ENCODE measurements at places on chromosomes 12 and 14.

DNA sequence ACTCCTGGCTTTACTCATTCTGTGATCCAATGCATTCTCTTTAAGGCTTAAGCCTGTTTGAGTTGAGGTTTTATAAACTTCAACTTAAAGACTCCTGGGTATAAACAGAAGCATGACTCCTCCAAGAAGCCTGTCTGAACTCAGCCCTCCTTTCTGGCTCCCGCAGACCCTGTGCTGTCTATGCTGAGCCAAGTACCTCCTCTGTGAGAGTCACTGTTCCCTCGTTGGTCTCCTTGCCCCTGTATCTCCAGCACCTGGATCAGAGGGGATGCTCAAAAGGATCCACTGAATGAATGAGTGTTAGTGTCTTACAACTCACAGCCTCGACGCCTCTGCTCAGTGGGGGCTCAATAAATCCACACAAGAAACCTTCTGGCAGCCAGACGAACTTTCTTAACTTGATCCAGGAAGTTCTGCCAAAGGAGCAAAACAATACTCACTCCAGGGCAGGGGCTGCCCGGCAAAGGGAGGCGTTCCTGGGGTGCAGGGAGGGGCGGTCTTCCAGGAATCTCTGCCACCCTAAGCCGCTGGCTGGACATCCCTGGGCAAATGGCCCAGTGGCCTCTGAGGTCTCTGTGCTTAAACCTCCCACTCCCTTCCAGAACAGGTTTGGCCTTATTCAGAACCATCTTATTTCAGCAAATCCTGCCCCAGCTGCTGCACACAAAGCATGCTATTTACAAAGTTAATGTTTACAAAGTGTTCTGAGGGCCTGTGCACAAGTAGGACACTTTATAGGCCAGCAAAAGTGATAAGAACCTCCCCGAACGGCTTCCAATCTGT lies 32.9 kb downstream of the MAP1LC3B2 start:
- DNase-seq, result no peak

DNA sequence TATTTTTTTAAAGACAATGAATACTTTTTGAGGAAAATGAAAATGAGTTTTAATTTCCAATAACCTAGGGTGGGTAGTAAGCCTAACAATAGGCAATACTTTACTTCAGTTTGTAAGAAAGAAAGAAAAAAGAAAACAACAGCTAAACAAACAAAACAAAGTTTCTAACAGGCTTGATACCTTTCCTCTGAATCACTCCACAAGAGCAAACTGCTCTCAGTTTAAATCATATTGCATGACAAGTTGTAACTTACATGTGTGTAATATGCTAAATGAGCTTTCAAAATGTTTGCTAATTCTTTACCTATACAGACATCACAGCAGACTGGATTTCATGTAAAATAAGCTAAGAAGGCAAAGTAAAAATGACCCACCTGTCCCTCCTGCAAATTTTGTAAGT lies 6.7 kb upstream of the LMO3 start:
- no peak for DNase-seq

GRCh38 chr12:45622210-45622937 lies 107.1 kb upstream of the ARID2 start:
- DNase-seq, result no peak

GRCh38 chr12:70403826-70404225 lies 37.7 kb downstream of the KCNMB4 start:
- no peak for DNase-seq

- DNase-seq, result no peak
These were observed 104.2 kb upstream of the AMN1 start for GRCh38 chr12:31832740-31833729.

DNA sequence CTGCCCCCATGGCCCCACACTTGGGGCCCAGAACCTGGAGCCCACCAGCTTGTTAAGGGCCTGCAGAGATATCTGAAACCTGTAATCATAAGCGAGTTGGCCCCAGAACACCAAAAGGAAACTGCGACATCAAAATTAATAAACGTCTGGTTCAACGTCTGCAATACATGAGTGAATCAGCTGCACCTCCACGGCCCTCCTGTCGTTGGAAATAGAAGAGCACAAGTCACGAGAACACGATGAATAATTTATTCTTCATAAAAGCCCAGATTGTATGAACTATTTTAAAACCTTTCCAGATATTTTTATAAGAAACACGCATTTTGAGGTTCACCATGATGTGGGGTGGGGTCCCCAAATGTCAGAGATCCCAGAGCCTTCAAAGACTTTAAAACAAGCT lies 9.7 kb upstream of the CMKLR1 start:
- no peak for DNase-seq

DNA sequence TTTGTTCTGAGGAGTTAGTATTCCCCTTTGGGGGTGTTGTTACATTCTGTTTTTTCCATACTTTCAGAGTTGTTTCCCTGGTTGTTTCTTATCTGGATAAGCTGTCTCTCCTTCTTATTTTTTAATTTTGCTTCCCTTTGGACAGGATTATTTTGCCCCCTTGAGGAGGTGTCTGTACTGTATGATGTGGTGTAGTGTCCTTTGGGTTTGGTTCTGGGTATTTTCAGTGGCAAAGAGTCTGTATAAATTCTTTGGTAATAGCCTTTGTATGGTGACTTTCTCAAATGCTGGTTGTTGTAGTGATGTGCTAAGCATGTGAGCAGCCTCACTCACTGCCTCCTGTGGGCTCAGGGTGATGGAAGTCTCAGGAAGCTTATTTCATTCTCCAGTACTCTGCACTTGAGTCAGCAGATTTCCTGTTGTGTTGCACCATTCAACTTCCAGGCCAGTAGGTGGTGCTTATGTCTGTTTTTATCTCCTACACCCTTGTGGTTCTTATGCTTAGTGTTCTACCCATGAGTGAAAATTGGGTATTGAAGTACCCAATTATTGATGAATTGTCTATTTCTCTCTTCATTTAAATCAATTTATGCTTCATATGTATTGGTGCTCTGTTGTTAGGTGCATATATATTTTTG lies 103.3 kb upstream of the PMCH start:
- DNase-seq, result peak; percentile 1

DNA sequence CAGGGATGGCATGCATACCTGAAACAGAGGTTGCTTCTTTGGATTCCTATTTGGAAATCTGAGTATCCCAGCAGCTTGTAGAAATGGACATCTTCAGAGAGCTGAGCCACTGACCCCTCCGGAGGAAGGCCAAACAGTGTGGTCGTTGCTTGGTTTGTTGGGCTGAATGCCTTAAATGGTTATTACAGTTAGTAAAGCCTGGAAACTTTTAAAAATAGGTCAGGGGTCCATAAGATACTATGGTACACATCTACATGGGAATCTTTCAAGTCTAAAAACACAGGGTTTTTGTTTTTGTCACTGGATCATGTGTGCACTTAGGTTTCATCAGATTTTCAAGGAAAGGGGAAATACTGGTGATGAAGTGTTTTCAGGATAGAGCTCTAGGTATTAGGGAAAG lies 7.7 kb downstream of the DYRK2 start:
- DNase-seq, result no peak

DNA sequence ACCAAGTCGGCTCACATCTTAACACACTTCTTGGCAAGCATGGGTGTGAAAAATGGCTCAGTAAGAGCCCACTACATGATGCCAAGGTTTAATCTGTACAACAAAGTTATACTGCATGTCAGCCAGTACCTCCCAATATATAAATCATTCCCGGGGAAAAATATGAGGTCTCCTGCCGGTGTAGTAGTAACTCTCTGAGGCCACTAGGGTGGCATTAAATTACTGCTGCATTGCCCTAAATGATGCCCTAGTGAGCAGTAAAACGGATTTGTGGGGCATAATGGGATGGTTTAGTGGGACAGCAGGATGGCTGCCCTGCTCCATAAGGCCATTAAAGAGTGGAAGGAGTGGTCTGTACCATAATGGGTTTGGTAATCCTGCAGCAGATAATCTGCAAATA lies 267.7 kb downstream of the MED13L start:
- no peak for DNase-seq

DNA sequence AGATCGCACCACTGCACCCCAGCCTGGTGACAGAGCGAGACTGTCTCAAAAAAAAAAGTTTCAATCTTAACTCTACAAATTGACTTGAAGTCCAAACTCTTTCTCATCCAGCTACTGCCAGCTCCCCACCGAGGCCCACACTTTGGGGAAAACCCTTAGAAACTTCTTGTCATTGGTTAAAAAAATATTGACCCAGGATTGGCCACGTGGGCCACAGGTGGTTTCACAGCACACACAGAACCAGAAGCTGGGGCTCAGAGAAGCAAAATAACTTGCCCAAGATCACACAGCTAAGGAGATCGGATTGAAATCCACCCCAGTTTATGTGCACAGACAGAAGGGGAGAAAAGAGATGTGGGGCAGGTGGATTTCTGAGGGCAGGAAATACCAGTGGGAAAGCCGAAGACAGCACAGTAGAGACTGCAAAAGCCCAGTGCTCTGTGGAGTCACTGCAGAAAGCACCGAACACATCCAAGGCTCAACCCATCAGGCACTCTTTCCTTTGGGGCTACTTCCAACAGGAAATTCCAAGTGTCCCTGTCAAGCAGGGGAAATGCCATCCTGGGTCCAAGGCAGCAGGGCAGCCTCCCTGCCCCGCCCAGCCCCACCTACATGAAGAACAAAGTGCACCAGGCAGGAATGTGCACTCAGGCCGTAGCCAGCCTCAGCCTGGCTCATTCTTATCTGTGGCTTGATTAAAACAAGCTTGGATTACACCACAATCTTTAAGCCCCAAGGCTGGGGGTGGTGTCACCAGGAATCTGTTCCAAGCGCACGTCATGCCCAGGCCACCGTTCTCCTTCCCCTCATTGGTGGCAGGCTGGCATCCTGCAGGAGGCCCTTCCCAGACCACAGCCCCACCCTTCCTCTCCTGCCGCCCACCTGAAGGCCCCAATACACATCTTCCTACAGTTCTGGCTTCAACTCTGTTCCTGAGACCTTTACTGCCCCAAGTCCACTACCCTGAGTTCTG lies 72.5 kb downstream of the ITPK1 start:
- DNase-seq, result peak; percentile 80

DNA sequence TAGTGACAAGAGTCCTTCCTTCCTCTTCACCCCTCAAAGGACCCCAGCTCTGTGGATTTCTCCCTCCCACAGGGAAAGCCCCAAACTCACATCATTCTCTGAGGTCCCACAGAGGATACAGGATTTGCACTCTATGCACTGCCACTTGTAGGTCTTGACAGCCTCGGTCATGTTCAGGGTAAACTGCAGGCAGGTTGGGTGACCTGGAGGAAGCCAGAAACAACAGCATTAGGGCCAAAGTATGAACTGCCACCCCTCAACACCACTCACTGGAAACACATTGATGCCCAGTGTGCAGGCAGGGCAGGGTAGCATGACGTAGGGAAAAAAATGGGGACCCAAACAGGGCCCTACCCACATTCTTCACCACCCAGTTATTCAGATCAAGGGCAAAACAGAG lies 264.4 kb downstream of the DPF3 start:
- no peak for DNase-seq

DNA sequence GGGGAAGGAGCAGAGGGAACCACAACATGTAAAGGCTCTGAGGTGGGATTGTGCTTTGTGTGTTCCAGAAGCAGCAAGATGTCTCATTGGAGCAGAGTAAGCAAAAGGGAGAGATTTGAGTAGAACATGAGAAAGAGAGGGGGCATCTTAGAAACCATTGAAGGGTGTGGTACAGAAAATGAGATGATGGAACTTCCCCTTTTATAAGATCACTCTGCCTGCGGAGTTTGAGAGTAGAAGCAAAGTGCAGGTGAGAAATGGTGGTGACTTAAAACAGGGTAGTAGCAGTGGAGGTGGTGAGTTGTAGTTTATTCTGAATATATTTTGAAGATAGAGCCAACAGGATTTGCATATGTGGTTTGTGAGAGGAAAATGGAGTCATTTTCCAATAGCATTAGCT lies 56.0 kb downstream of the FBXO34 start:
- no peak for DNase-seq

DNA sequence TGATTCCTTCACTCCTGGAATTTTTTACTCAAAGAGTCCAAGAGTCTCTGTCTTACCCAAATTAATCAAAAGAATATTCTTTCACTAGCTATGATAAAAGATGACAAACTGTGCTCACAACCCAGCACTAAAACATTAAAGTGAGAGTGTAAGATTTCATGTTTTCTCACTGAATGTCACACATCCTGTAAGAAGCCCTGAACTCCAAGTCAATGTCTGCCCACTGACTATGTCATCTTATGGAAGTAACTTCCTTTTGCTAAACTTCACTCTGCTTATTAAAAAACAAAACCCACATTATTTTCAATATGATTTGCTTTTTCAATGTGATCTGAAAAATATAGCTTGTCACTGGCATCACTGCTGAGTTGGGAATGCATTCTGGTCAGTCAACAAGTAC lies 15.6 kb downstream of the SPRING1 start:
- no peak for DNase-seq

GRCh38 chr12:43338848-43339526 lies 213.0 kb downstream of the ADAMTS20 start:
- DNase-seq, result peak; percentile 27

- DNase-seq, result no peak
These were observed 30.4 kb upstream of the VWF start for GRCh38 chr12:6154730-6155459.

DNA sequence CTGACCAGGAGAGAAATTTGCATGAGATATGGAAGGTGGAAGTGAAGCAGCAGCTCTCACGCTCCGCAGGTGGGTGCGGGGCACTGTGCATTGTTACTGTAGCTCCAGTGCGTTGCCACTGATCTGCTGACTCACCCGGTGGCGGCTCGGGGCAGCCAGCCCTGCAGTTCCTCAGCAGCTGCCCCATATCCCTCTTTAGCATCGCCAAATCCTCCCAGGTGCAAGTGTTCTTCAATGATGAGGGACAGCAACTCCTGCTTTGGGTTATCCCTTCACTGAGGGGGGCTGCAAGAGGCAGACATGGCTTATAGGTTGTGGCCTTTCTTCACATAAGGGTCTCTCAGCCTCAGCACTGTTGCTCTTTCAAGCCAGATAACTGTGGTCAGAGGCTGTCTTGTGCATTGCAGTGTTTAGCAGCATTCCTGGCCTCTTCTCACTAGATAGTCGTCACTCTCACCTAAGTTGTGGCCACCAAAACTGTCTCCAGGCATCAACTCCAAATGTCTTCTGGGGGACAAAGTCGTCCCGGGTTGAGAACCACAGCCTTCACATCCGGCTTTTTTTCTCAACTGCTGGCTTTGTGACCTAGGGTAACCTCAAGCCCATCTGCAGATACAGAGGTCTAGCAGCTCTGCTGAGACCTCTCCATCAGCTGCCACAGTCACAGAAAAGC lies 180.8 kb downstream of the EFCAB11 start:
- DNase-seq, result no peak

- no peak for DNase-seq
These were observed 15.7 kb upstream of the TMEM119 start for GRCh38 chr12:108613548-108613947.

GRCh38 chr14:31208546-31209424 lies 1.2 kb upstream of the HECTD1 start:
- DNase-seq, result no peak

GRCh38 chr12:117011988-117012805 lies 87.0 kb downstream of the TESC start:
- peak; percentile 73 for DNase-seq
